Mammary epithelial cell (primary cell): ENCODE measurements at places on chromosomes 4 and X.

DNA sequence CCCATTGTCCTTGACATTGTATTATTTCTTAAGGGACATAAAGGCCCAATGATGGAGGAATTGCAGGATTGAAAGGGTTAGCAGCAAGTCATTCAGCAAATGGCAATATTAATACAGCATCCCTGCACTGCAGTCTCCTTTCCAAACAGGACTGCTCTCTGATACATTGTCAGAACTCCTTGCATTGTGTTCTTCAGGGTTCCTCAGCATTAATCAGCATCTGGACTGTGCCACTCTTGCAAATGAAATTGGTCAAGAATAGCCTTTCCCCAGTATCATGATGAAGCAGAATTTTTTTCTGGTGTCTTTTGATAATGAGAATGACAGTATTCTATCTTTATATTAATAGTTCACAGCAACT lies 272.6 kb upstream of the HAND2 start:
- DNase-seq: no peak

GRCh38 chrX:15814771-15815365 lies 24.6 kb downstream of the ZRSR2 start:
- no peak for DNase-seq

DNA sequence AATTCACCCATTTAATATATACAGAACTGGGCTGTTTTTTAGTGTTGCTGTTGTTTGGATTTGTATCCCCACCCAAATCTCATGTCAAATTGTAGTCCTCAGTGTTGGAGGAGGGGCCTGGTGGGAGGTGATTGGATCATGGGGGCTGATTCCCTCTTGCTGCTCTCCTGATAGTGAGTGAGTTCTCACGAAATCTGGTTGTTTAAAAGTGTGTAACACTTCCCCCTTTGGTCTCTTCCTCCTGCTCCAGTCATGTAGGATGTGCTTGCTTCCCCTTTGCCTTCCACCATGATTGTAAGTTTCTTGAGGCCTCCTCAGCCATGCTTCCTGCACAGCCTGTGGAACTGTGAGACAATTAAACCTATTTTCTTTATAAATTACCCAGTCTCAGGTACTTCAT lies 141.6 kb upstream of the AADAT start:
- DNase-seq: no peak

GRCh38 chrX:1322393-1322792 lies 14.2 kb upstream of the IL3RA start:
- no peak for DNase-seq

- DNase-seq: no peak
Observed at GRCh38 chr4:63218856-63219255, 1190.4 kb downstream of the TECRL start.

DNA sequence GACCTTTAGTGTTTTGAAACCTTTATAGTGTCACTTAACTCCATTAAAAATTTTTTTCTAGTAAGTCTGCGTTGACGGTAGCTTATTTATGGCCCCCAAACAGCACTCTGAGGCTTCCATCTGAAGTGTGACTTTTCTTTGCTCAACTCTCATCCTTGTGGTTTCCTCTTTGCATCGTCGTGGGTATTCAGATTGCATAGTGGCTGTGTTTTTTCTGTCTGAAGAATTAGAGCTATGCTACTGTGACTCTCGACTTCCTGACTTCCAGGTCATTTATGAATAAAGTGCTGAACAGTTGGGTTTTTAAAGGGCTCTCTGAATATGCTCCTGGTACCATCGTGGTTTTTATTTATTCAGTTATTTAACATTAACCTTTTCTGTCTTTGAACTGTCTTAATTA lies 44.9 kb downstream of the JADE1 start:
- no peak for DNase-seq

DNA sequence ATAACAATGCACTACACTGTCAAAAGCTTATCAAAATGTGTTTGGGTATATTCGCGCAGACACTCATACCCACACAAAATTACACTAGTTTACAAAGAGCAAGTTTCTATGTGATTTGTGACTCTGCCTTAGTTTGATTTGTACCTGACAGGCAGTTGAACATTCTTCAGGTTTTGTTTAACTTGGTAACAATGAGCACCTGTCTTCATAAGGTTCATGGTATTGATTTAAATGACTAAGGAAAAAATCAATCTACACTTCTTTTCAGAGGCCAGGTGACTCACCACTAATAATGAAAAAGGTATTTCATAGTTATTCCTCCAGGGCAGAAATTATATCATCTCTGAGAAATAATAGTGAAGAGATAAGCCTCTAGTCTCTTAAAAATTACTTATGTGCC lies 1114.6 kb upstream of the AGA start:
- no peak for DNase-seq

DNA sequence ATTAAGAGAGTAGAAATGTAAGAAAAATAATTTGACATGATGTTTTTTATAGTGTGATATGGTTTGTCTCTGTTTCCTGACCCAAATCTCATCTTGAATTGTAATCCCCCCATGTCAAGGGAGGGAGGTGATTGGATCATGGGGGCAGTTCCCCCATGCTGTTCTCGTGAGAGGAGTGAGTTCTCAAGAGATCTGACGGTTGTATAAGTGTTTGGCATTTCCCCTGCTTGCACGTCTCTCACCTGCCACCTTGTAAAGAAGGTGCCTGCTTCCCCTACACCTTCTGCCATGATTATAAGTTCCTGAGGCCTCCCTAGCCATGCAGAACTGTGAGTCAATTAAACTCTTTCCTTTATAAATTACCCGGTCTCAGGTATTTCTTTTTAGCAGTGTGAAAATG lies 34.8 kb upstream of the EXOC1L start:
- no peak for DNase-seq
